Uterus (tissue), 4 donors: ENCODE measurements at places on chromosomes 6 and 20.

- no peak overlapping the region for H3K27ac ChIP-seq
- H3K36me3 ChIP-seq: no peaks in the 10 kb centered on the region
- no peak overlapping the region for H3K4me3 ChIP-seq
- DNase-seq: no peak
- H3K27me3 ChIP-seq: no peaks in the 10 kb centered on the region
Measured at GRCh38 chr6:156513504-156513903, 263.7 kb upstream of the ARID1B start.

DNA sequence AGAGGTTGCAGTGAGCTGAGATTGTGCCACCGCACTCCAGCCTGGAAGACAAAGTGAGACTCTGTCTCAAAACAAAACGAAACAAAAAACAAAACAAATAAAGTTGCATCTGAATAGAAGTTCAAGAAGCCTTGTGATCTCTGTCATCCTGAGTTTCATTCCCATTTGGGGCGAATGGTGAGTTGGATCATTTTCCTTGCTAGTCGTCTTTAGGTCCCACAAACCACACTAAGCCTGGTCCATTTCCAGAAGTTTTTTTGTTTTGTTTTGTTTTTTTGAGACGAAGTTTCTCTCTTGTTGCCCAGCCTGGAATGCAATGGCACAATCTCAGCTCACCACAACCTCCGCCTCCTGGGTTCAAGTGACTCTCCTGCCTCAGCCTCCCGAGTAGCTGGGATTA is 33.8 kb downstream of the ZNF217 start:
- no peak overlapping the region for H3K27ac ChIP-seq
- H3K4me1 ChIP-seq: no peaks in the 10 kb centered on the region
- no peaks in the 10 kb centered on the region for H3K27me3 ChIP-seq
- H3K4me3 ChIP-seq: no peak overlapping the region
- DNase-seq: no peak

- peaks cover 2% of the 10 kb centered on the region for H3K4me1 ChIP-seq
- H3K4me3 ChIP-seq: peak overlapping the region; percentile 78
- peak; percentile 49 for DNase-seq
- no peaks in the 10 kb centered on the region for H3K27me3 ChIP-seq
Measured at GRCh38 chr20:36540551-36541211, 638 bp upstream of the MYL9 start.

DNA sequence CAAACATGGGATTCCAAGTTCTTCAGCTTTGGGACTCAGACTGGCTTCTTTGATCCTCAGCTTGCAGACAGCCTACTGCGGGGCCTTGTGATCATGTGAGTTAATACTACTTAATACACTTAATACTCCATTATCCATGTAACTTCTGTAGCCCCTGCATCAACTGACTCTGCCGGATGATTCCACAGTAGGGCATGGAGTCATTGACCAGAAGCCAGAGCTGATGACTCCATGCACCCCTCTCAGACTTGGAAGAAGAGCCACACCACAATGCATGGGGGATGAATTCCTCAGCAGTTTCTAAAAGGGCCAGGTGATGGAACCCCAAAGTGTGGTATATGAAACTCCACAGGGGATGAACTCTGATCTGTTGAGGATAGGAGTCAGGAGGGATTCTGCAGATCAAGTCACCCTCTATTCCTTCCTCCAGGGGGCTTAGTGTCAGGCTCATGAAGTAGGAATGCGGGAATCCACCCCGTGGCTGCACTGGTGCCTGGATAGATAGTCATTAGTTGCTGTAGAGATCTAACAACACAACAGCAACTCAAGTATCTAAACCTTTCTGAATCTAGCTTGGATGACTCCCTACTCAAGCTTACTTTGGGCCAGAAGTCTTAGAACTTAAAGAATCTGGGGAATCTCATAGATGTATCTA is 70.2 kb downstream of the GPR6 start:
- no peak for DNase-seq
- no peak overlapping the region for H3K27ac ChIP-seq
- H3K4me3 ChIP-seq: no peak overlapping the region
- H3K36me3 ChIP-seq: no peaks in the 10 kb centered on the region

GRCh38 chr20:32971703-32972161 is 32.5 kb downstream of the SUN5 start:
- H3K4me1 ChIP-seq: no peaks in the 10 kb centered on the region
- no peak overlapping the region for H3K27ac ChIP-seq
- no peak overlapping the region for H3K4me3 ChIP-seq

DNA sequence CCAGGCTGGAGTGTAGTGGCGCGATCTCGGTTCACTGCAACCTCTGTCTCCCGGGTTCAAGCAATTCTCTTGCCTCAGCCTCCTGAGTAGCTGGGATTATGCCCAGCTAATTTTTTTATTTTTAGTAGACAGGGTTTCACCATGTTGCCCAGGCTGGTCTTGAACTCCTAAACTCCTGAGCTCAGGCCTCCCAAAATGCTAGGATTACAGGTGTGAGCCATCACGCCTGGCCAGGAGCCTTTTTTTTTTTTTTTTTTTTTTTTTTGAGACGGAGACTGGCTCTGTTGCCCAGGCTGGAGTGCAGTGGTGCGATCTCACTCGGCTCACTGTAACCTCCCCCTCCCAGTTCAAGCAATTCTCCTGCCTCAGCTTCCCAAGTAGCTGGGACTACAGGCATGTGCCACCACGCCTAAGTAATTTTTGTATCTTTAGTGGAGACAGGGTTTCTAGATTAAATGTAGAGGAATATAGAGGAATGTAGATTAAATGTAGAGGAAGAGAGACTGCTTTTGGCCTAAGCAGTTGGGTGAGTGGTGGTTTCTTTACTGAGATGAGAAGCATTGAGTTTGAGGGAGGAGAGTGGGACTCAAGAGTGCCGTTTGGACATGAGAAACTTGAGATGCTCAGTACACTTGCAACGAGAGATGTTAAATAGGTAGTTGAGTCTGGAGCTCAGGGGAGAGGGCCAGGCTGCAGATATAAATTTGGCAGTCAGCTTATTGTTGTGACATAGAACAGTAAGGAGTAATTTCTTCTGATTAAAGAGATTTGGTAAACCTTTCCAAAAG is 16.7 kb downstream of the VAPB start:
- no peaks in the 10 kb centered on the region for H3K36me3 ChIP-seq
- no peak for DNase-seq
- H3K27me3 ChIP-seq: no peaks in the 10 kb centered on the region
- H3K27ac ChIP-seq: peak overlapping the region; percentile 7
- no peak overlapping the region for H3K4me3 ChIP-seq

GRCh38 chr20:24096264-24096663 is 107.7 kb upstream of the GGTLC1 start:
- H3K27me3 ChIP-seq: no peaks in the 10 kb centered on the region
- no peak for DNase-seq
- no peaks in the 10 kb centered on the region for H3K36me3 ChIP-seq
- H3K4me3 ChIP-seq: no peak overlapping the region

DNA sequence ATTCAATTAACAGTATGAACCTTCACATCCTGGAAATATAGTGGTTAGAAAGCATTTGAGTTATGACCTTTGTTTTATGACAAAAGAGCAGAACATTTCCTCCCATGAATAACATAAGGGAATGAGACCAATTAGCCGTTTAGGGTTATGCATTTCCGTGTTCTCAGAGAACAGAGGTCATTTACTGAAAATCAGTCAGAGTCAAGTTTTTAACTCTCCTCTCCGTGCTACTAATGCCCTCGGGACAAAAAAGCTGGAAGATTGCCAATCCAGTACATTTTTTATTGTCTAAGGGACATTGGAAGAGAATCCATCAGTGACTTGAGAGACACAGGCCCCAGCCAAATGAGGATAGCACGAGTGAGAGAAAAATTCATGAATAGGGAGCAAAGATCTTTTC is 632.7 kb downstream of the RFPL4B start:
- DNase-seq: no peak
- H3K27me3 ChIP-seq: no peaks in the 10 kb centered on the region
- no peak overlapping the region for H3K27ac ChIP-seq
- H3K4me1 ChIP-seq: no peaks in the 10 kb centered on the region
- H3K4me3 ChIP-seq: no peak overlapping the region

GRCh38 chr6:7156643-7157278 is 49.0 kb downstream of the RREB1 start:
- no peaks in the 10 kb centered on the region for H3K27me3 ChIP-seq
- H3K4me1 ChIP-seq: no peaks in the 10 kb centered on the region
- no peak overlapping the region for H3K4me3 ChIP-seq
- DNase-seq: no peak
- H3K27ac ChIP-seq: no peak overlapping the region
- no peaks in the 10 kb centered on the region for H3K36me3 ChIP-seq

DNA sequence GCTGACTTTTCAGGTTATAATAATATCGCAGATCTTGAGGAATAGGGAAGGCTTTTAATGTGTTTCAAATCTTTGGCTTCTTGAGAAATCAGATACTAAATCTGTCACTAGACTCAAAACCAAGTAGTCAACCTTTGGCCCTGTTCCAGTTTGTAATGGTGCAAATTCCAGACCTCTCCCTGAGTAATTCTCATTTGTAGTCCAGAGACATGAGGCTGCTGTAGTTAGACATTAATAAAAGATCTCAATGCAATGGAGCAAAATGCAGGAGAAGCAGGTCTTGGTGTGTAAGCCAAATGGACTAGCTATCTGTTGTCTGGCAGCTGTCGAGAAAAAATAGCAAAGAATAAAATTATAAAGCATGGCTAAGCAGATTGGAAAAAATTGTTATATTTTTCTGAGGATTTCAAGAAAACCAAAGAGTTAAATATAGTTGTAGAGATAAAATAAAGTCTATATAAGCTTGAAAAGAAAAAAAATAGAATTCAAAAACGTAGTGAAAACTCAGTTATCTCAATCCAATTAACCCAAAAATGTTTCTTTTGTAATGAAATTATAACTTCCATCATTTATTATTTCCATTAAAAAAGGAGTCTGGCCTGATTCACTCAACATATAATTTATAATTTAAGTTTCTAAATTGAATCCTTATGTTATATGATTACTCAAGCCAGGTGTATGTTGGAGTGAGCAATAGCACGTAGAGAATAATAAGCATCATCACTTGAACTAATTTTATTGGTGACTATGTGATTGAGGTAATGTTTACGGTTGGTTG is 161.5 kb upstream of the ADGRB3 start:
- no peak overlapping the region for H3K27ac ChIP-seq
- no peaks in the 10 kb centered on the region for H3K27me3 ChIP-seq
- no peak overlapping the region for H3K4me3 ChIP-seq
- no peak for DNase-seq
- no peaks in the 10 kb centered on the region for H3K36me3 ChIP-seq
- H3K4me1 ChIP-seq: no peaks in the 10 kb centered on the region

DNA sequence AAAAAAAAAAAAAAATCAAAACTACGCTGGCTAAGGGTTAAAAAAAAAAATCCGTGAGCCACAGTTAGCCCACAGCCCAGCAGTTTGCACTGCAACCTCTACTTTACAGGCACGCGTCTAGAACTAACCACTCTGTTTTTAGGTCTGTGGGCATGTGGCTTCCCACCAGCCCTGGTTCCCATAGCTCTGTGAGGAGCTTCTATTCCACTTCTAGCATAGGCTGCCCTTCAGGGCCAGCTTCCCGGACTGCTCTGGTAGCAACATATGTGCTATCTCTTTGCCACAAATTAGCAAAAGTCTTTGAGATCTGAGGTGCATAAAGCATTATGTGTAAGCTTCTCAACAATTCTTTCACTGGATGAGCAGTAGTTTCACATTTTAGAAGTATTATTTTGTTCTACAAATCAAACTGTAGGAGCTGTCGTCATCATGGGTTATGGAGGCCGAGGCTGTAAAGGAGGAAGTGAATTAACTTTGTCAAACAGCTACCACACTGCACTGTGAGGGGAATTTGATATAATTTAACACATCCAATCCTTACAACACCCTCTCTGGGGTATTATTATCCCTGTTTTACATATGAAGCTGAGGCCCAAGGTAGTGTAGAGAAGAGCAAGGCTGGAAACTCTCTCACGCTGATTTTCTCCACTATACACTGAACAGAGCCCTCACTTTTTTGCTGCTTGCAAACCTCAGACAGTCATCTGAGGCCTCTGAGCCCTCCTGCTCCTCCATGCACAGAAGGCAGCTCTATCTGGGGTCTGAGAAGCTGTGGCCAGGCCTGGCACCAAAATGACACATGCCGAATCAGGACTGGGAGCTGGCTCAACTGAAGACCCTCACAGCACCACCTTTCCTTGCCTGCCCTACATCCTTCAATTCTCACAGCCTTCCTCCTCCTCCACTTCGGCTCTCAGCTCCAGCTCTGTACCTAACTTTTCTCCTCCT is 35.4 kb downstream of the MAN1A1 start:
- no peak overlapping the region for H3K4me3 ChIP-seq
- no peak for DNase-seq
- no peaks in the 10 kb centered on the region for H3K36me3 ChIP-seq
- no peaks in the 10 kb centered on the region for H3K27me3 ChIP-seq
- H3K4me1 ChIP-seq: no peaks in the 10 kb centered on the region

DNA sequence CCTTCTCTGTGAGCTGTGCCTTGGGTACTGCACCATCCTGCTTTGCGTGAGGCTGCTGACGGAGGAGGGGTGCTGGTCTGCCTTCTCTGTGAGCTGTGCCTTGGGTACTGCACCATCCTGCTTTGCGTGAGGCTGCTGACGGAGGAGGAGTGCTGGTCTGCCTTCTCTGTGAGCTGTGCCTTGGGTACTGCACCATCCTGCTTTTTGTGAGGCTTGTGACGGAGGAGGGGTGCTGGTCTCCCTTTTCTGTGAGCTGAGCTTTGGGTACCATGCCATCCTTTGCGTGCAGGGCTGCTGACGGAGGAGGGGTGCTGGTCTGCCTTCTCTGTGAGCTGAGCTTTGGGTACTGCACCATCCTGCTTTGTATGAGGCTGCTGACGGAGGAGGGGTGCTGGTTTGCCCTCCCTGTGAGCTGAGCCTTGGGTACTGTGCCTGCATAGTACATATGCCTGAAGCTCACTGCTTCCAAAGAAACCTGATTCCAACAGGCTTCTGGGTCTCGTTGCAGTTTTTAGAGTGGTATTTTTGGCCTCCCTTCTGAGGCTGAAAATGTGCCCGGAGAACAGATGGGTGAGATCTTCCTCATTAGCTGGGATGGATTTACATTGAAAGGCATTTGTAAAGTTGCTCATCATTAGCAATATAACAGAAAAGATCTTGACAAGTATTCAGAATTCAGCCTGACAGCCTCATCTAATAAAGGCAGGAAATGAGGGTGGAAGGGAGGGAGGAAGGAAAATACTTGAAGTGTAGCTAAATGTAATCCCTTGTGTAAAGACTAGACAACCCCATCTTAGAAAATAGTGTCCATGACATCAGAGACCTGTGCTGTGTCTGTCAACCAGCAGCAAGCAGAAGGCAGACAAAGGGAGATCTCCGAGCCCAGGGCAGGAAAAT is 46.8 kb upstream of the UNC93A start:
- H3K4me1 ChIP-seq: no peaks in the 10 kb centered on the region
- no peaks in the 10 kb centered on the region for H3K36me3 ChIP-seq
- DNase-seq: no peak
- no peaks in the 10 kb centered on the region for H3K27me3 ChIP-seq
- H3K4me3 ChIP-seq: no peak overlapping the region

DNA sequence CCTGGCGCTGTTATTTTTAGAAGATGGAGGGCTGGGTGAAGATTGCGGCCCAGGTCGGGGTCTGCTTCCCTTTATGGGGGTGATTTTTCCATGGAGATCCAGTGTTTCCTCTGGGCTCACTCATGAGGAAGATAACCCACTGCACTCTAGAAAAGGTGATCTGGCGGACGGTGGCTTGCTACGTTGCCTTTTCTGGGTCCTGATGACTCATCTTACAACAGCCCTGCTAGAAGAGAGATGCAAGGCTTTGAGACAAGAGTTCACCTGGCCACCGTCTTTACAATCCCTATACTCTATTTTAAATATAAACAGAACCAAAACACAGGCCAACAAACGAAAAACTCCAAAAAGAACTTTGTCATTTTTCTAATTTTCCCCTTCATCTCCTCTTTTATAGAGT is 182.1 kb upstream of the EXOC2 start:
- no peaks in the 10 kb centered on the region for H3K4me1 ChIP-seq
- no peak overlapping the region for H3K4me3 ChIP-seq
- no peak for DNase-seq
- no peaks in the 10 kb centered on the region for H3K27me3 ChIP-seq
- no peaks in the 10 kb centered on the region for H3K36me3 ChIP-seq
- H3K27ac ChIP-seq: no peak overlapping the region
